ENCODE measurements at places on chromosomes 2 and 18. TPM values are rescaled to one million over a fixed set of nuclear protein-coding genes. Genes with fewer than 3 reads are reported as not detected.

WDSUB1 gene
- total RNA-seq: 12.8 TPM

NT5DC4 gene
- total RNA-seq: not detected

PID1 gene
- 55.1 TPM for total RNA-seq

CHRNG gene
- not detected for total RNA-seq
